Peyer's patch (tissue), 4 donors: ENCODE measurements at places on chromosomes 13 and 19.

DNA sequence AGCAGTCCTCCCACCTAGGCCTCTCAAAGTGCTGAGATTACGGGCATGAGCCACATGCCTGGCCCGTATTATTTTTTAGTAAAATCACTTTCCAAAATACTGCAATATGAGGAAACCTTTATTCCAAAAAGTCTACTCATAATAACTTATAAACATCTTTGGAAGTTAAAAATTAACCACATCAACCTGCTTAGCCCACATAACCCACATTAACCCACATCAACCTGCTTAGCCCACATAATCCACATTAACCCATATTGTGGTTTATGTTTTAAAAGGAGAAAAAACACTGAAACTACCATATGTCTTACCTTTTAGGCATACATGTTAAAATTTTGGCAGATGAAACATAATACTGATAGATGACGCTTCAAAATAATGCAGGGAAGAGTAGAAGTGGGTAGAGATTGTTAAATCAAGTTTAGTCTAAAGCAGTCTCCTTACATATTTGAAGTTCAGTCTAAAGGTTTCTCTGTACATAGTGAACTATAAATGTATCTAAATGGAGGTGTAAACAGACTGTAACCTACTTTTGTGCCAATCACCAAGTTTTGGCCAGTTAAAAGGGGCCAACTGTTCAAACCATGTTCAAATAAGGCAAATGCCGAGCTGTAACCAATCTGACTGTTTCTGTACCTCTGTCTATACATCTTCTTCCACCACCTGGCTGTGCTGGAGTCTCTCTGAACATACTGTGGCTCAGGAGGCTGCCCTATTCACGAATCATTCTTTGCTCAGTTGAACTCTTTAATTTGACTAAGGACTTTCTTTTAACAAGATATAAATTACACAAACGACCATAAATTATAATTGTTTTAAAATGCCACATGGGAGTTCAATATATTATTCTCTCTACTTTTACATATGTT lies 14.5 kb downstream of the KPNA3 start:
- no peak for DNase-seq

DNA sequence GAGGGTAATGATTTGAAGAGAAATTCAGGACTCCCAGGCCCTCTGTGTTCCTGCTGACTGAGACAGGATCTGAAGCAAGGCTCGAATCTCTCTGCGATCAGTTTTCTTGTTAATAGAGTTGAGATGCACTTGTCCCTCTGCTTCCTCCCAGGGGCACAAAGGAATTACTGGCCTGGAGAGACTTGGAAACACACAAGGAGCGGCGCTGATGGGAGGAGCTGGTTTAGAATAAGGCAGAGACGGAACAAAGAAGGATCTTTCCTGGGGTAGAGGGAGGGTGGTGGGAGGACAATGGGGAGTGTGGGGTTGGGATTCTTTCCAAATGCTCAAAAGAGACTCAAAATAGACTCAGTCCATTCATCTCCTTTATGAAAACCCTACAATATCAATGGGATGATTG lies 719.1 kb downstream of the UQCRFS1 start:
- DNase-seq = no peak

DNA sequence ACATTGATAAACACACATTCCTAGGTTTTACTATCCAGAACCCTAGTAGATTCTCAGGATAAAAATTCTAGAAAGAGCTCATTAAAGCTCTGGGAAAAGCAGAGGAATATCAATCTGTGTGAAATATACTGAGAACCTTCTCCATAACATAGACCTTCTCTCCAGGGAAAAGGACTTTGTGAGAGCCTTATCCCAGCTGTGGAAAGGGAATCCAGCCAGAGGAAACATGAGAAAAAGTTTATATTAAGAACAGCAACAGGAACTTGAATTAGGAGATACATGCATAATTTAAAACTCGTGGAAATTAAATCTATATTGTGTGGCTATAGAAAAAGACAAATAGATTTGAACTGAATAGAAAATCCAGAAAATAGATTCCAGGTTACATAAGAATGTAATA lies 1639.9 kb downstream of the EFNB2 start:
- DNase-seq = no peak

- no peak for DNase-seq
Observed at GRCh38 chr19:279231-279630, 12.0 kb downstream of the PLPP2 start.

- no peak for DNase-seq
Observed at GRCh38 chr13:32170841-32171240, 139.3 kb downstream of the FRY start.

- no peak for DNase-seq
Observed at GRCh38 chr13:101489643-101490405, 37.3 kb downstream of the ITGBL1 start.

DNA sequence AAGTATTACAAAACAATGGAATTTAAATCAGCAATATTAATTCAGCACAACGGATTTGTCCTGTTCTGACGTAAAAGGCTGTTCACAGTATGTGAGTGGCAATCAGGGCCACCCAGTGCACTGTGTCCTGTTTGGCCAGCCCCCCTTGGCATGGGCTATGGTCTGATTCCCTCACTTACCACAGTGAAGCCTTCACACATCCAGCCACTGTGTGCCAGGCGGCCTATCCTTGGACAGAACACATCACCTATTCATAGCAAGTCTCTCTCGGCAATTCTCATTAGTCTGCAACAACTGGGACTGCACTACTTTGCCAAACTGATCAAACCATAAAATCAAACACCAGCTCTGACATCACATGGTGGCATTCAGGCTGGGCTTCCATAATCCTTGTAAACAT lies 221.5 kb upstream of the TSHZ3 start:
- DNase-seq = no peak

DNA sequence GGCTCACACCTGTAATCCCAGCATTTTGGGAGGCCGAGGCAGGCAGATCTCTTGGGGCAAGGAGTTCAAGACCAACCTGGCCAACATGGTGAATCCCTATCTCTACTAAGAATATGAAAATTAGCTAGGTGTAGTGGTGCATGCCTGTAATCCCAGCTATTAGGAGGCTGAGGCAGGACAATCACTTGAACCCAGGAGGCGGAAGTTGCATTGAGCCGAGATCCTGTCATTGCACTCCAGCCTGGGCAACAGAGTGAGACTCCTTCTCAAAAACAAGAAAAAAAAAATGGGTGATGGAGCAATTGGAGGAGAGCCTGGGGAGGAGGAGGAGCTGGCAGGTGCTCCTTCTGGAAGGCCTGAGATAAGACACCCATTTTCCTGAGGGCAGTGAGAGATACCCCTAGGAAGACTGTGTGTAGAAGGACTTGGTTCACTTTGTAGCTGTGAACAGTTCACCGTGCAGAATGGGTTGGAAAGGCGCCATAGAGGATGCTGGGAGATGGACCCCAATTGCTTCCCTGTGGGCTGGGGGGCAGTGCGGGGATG lies 8.7 kb upstream of the CARM1 start:
- no peak for DNase-seq

- no peak for DNase-seq
Observed at GRCh38 chr19:42794765-42795164, 29.3 kb upstream of the PSG8 start.

- DNase-seq = peak; percentile 72
Observed at GRCh38 chr19:2680808-2681207, 21.7 kb downstream of the GNG7 start.

- peak; percentile 52 for DNase-seq
Observed at GRCh38 chr19:29858000-29858596, 46.3 kb downstream of the CCNE1 start.

GRCh38 chr13:102915393-102915930 lies 69.6 kb downstream of the ERCC5 start:
- DNase-seq = no peak

GRCh38 chr19:42343344-42344110 lies 18.1 kb downstream of the MEGF8 start:
- DNase-seq = no peak

DNA sequence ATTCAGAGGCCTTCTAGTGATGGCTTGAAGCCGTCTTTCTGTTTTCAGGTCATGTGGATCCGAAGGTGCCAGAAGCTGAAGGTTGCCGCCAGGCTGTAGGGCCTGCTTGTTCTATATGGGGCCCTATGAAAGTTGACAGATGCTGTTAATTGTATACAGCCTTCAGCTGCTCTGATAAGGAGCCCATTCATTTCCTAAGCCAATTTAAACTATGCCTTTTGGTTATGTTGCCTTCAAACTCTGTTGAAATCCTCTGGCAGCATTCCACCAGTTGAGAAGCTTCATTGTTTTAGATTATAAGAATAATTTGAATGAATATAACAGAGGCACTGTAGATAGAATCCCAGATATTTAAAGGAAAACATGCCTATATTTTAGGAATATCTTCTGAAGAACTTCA lies 34.4 kb downstream of the RAP2A start:
- DNase-seq = no peak

DNA sequence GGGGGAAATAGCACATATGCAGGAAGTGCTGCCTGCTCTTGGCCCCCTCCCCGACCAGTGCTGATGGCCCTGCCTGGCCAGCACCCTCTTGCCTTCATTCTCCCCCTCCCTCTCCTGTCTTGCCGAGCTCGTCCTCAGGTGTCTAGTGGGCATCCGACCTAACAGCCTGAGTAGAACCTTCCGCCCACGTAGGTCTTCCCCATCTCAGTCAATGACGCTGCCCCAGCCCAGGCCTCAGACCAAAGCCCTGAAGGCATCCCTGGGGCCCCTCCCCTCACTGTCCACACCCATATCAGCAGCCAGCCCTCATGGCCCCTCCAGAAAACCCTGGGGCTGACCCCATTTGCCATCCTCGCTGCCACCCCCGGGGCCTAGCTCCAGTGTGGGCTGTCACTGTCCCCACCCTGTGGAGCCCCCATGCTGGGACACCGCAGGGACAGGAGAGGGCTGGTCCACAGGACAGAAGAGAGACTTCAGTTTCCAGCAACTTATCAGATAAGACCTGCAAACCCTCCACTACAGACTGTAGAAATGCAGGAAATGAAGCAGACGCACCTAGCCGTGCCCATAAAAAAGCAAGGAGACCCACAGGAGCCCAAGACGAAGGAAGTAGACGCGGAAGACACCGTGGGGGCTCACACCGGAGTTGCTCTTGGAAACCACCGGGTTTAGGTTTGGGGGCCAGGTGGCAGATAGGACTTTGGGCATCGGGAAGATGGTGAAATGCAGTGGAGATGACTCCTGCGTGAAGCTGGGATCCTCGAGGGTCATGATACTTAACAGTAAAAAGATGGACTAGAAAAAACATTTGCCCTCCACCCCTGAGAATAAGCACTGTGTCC lies 38.3 kb downstream of the AP1M1 start:
- DNase-seq = no peak

DNA sequence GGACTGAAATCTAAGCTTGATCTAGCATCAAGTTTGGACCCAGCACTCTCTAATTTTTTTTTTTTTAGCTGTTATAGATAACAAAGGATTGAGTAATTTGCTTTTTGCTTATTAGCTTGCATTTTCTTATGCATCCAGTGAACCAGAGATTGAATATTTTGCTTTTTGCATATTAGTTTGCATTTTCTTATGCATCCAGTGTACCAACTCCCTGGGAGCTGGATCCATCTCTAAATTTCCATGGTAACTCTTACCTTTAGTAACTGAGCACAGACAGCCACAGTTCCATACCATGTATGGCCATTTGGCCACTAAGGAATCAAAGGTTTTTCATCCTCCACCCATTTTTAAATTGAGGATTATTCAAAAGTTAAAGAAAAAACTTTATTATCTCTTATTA lies 8.7 kb upstream of the ZNF548 start:
- DNase-seq = no peak

- no peak for DNase-seq
Observed at GRCh38 chr19:33767898-33768413, 28.7 kb upstream of the KCTD15 start.

GRCh38 chr13:48902368-48902767 lies 73.3 kb upstream of the FNDC3A start:
- no peak for DNase-seq

- DNase-seq = no peak
Observed at GRCh38 chr13:106243011-106243565, 292.4 kb downstream of the EFNB2 start.

DNA sequence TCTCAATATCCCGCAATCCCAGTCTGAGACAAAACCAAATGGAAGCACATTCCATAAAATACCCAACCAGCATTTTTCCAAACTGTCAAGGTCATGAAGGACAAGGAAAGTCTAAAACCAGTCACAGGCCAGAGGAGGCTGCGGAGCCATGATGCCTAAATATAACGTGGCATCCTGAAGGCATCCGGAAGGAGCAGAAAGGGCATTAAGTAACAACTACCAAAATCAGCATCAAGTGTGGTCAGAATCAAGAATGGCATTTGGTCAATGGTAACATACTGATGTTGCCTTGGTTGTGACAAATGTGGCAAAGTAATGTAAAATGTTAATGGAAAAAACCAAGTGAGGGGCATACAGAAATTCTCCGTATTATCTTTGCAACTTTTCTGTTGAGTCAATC lies 3.5 kb upstream of the ATF5 start:
- no peak for DNase-seq

DNA sequence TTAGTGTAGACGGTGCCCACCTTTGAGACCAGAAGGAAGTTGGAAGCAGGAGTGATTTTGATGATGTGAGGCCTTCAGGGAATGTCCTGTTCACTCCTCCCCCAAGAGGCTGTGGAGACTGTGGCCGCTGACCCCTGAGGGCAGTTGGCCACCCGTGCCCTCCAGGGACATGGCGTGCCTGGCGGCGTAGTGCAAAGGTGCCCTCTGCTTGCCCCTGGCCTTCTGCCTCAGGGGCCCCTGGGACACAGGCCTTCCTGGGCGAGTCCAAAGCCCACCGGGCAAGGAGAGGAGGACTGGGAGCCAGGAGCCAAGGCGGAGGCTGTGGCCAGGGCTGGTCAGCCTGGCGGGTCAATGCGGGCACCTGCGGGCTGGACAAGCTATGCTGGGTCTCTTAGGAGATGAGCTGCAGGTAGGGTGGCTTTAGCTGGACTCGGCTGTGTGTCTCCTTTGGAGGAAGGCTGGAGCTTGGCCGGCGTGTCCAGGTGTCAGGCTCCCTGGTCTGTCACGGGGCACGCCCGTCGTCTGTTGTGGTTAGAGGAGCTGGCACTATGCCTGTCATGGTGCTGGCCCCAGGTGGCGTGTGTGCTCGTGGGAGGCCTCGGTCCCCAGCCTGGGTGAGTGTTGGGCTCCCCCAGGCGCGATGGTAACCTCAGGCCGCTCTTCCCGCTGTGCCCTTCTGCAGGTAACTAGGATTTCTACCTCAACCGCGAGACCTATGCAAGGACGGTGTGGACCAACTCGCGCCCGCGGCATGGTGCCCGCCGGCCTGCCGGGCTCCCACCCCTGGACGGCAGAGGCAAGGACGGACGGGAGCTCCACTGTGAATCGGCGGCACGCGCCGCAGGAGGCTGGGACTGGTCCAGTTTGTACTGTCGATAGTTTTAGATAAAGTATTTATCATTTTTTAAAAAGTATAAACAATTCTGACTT lies 6.8 kb downstream of the PLEKHJ1 start:
- no peak for DNase-seq
